ENCODE measurements at places on chromosomes 7 and 10.

DNA sequence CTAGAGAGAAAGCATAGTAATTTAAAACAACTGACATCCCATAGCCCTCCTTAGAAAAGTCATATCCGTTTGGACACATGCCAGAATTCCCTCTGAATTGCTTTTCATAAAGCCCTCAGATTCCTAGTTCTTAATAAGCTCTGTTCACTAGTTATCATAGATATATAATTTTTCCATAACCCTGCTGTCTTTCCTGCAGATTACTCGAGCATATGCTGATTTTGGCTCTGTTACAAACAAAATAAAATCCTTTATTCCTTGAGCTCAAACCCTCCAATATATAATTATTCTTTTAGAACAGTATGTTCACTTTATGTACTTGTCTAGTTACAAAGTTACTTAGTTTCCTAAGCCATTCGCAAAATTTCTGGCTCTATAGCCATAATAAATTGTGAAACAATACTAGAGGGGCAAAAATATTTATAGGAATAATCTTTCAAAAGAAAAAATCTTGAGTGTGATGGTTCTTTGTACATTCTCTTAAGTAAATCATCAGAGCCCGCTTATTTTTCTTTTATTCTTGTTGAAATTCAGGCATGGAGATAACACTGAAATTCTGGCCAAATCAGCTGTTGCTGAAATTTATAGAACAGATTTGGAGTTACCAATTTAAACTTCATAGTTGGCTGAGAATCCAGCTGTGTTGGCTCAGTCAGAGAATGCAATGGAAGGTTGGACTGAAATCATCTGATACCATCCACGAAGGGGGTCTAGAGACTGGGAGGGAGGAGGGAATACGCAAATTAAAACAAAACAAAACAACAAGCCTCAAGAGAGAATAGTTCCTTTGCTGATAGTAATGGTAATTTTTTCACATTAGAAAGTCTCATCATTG, 146.1 kb upstream of the TMEM196 start:
- no peak for DNase-seq

DNA sequence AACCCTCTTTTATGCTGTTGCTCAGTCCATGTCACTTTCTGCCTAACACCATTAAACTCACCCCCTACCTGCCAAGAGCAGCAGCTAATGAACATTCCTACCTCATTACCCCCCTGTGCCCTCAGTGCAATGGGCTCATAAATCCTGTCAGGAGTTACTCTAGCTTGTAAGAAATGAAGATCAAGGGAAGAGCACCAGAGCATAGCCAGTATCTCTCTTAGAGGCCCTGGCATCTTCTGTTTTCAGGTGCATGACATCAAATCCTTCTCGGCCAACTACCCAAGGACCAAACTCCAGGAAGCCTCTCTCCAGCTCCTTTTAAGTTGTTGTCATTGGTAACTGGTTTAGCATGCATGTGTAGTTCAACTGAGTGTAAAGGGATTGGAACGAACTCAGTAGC, 75.1 kb downstream of the FOXI2 start:
- no peak for DNase-seq

DNA sequence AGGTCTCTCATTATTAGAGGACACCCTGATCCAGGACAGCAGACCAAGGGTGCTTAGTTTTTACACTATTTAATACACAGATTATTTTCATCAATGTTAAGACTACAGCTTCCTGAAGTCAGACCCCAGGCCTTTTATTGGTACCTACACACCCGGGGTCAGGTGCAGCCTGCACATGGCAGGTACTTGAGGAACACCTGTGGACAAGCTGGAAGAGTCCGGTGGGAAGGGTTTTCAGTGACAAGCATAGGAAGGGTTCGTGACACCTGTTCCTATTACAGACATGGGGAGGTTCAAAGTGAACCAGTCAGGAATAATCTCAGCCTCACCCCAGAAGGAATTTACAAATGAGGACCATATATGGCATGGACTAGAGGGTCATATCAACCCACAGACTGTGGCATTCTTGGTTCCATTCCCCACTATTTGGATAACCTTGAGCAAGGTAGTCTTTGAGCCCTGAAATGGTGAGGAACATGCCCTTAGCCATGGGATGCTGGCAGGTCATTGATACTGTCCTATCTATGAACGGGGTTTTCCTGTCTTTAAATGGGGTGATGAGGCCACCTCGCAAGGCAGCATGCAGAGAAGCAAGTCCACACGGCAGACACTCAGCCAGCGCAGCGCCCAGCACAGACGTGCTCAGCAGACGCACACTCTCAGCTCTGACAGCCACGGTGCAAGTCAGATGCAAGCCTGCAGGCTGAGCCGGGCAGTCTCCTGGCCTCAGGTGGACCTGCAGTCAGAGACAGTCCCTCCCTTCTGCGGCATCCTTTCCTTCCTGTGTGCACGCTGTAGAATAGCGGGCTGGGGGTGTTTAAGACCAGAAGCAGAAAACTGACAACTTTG, 624.9 kb downstream of the PTPRN2 start:
- DNase-seq = no peak

DNA sequence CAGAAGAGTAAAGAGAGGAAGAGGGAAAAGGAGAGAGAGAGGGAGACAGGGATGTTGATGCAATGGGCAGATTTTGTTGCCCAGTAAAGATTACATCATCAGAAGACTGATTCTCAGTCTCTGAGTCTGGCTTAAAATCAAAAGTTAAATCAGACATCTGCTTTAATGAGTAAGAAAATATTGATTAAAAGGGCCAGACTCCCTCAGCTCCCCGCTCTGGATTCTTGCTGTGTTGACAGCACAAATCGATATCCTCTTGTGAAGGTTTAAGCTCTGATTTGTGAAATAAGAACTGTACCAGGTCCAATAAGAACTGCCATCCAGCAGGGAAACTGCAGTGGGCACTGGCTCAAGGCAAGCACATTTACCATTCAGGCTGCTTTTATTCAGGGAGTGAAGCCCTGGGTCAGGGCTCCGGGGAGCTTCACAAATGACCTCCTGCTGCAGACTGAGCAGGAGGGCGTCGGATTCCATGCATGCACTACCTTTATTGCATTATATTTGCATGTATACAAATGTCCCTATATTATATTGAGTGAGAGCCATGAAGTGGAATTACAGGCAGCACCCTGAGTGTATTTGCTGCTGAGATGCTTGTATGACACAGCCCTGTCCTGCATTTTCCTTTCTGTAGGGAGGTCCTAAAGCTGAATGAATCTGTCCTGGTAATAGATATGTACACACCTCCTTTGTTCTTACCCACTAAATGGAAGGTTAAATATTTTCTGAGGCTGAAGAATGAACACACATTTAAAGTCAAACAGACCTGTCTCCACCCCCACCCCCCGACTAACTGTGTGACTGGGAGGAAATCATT, 401.5 kb downstream of the REEP3 start:
- DNase-seq = no peak

GRCh38 chr10:25493122-25493893, 318.5 kb downstream of the GPR158 start:
- DNase-seq = no peak

- no peak for DNase-seq
These were observed 156.5 kb upstream of the PPP2R2D start for GRCh38 chr10:131744346-131744745.

GRCh38 chr10:113585949-113586348, 33.1 kb downstream of the HABP2 start:
- no peak for DNase-seq

DNA sequence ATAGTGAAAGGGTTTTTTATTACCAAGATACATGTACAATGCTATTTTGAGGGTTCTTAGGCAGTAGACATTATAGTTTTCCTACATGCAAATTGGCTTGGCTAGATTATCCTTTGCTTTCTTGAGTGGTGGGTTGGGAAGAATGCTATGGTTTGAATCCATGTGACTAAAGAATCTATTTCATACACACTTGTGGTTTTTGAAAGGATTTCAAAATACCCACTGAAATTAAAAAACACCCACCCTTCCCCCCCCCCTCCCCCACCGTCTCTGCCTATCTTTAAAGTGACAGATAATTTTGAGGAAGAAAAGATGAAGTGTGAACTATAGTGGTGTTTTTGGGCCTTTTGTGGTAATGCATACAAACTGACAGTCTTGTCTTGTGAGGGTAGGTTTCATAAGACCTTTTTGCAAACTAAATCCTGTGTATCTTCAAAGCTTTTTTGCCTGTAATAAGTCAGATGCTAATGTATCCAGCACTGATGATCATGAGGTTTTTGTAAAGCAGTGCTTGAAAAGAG, 90.9 kb downstream of the TPST1 start:
- DNase-seq = no peak

DNA sequence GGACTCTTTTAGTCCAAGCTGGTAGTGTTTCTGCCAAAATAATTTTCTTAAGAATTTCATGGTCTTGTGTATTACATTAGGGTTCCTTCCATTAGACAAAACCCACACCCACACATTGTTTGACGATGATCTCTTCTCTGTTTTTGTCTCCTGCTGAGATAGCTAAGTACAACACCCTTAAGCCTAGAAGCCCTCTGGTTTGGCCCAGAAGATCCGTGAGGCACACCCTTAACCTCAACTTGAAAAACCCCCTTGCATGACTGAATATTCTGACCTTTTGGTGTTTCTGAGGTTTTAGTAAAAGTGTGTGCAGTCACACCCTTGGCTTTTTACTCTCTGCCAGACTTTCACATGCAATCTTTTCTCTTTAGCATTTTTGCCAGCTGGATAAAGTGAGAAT, 29.3 kb upstream of the ERCC6 start:
- no peak for DNase-seq

GRCh38 chr7:110808361-110808760, 282.6 kb upstream of the LRRN3 start:
- DNase-seq = no peak

GRCh38 chr7:79936281-79936983, 198.2 kb upstream of the GNAI1 start:
- DNase-seq = no peak

GRCh38 chr7:50423860-50424259, 26.3 kb downstream of the FIGNL1 start:
- no peak for DNase-seq

DNA sequence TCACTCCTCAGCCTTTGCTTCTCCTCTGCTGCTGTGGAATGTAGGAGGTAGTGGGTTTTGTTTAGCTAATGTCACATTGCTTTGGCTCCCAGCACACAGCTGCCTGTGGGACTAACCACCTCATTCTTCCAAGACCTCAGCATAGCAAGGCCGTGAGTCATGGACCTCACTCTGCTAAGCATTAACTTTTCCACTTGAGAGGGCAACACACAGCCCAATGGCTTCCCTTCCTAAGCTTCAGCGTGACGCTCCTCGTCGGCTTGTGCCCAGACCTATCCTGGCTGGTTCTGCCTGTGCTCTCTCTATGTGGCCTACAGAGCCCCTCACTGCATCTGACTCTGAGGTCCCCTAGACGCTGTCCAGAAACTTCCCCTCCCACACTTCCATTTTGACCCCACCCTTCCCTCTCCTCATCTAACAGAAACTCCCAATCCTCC, 23.3 kb downstream of the MYOF start:
- DNase-seq = no peak

DNA sequence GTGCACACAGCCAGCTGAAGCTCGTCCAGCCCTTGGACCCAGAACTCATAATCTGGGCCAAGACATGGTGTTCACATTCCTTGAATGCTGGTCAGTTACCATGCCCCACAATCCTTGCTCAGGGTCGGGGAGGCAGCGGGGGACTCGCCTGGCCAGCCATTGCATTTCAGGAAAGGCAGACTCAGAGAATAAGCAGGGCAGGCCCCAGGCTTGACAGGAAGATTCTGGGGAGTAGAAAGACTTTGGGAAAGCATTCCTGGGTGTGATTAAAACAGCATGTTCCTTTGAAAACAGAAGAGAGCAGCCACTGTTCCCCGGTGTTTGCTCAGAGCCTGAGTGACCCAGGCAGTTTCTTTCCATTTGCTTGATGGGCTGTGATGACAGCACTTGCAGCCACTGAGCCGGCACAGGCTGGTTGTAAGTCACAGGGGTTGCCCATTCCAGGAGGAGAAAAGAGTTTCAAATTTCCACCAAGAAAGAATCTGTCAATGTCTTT, 473.7 kb downstream of the TYW1 start:
- no peak for DNase-seq

- DNase-seq = no peak
These were observed 1.2 kb downstream of the RSBN1L start for GRCh38 chr7:77697535-77697831.

GRCh38 chr10:14560791-14561765, 213.6 kb downstream of the FAM107B start:
- DNase-seq = no peak

GRCh38 chr10:131818510-131819234, 82.1 kb upstream of the PPP2R2D start:
- no peak for DNase-seq

DNA sequence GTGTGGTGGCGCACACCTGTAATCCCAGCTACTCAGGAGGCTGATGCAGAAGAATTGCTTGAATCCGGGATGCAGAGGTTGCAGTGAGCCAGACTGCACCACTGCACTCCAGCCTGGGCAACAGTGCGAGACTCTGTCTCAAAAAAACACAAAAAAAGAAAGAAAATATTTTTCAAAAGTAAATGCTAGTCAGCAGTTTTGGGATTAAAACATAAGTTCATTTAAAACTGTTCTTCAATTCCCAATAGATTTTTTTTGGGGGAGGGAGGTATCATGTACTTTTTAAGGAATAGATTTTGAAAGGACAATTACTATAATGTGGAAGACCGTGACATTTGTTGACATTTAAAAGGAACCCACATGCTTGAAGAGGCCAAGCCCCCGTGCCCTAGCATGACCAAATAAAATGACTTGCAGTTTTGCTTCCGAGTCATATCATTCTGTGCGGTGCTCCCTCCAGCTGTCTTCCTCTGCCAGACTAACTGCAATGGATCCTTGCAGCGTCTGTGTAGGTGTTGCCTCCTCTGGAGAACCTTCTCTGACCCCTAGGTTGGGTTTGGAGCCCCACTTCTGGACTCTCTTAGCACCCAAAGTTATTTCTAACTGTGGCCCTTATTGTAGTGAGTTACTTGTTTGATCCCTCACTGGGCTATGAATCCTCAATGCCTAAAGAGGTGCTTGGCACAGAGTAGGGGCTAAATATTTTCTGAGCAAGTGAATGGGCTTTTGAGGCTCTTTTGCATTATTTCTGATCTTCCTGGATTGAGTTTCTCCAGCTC, 17.4 kb upstream of the HPS1 start:
- no peak for DNase-seq

GRCh38 chr7:28958235-28958979, at the start of gene TRIL:
TSS of gene TRIL (minus strand) at chr7:28958330. CDS start at chr7:28958046, 284 bp downstream.
- DNase-seq = no peak

DNA sequence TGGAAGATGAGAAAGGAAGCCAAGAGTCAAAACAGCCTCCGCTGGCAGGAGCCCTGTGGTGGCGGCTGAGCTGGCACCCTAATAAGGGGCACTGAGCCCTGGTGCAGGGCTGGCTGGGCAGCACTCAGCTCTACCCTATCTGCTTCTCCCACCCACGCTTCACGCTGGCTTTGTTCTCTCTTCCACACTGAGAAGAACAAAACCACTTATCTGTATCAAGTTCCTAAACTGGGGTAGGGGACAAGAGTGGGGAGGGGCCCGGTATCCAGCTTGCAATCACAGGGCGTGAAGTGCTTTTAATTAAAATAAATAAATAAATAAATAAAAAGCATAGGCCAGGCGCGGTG, 52.1 kb downstream of the FAM53B start:
- no peak for DNase-seq

DNA sequence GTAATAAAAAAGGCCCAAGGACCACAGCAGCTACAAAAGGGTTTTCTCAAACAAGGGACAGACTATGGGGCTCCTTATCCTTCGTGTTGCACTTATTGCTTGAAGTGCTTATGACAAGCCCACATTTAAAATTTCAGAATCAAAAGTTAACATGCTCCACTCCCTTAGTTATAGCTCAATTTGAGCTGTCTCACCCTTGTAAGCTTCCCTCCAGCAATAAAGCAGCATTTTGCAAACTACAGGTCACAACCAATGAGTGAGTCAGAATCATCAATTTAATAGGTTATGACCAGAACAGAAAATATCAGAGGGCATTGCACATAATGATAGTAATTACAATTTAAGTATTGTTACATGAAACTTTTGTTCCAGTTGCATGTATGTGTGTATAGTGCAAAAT, 53.0 kb downstream of the IMMP2L start:
- DNase-seq = no peak

Data from stimulated activated CD8-positive, alpha-beta memory T cell treated with anti-CD3 and anti-CD28 coated beads, Interleukin-4, amount 100 ng/mL, for 1 hour (primary cell).